ENCODE measurements at places on chromosomes 12 and 14.

DNA sequence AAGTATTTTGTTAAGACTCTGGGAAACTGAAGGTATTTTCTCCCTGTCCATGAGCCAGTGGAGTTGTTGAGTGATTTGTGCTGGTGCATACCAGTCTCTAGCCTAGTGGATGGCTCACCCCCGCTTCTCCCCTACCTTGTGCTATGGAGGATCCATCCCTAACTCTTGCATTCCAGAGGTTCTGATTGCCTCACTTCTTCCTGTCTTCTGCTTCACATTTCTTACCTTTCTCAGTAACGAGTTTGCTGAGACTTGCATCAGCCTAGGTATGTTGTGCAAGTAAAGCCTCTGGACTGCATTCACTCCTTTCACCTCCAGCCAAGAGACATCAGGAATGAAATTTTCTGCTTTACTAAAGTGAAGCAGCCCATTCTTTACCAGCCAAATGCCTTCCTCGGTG is 391.6 kb downstream of the ZFP36L1 start:
- DNase-seq: no peak

- no peak for DNase-seq
These were observed 477.9 kb downstream of the MED13L start for GRCh38 chr12:115799610-115800009.

DNA sequence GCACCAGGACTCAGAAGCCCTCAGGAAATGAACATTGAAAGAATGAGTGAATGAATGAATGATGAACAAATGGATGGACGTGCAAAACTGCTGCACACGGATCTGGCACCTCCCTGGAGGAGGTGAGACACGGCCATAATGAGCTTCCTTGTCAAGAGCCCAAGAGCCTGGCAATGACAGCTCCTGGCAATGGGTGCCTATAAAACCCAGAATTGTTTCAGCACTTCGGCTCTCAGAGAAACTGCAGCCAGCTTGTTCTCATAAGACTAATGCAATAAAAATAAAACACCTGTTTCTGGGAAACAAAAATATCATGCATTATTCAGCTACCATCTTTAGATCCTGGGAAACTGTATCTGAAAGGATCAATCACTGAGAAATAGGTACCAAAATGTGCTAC is 200.5 kb upstream of the SFSWAP start:
- DNase-seq: no peak

GRCh38 chr12:40238266-40238902 is 13.6 kb downstream of the LRRK2 start:
- DNase-seq: no peak

GRCh38 chr14:20278414-20278813 is 27.3 kb downstream of the TTC5 start:
- DNase-seq: no peak

DNA sequence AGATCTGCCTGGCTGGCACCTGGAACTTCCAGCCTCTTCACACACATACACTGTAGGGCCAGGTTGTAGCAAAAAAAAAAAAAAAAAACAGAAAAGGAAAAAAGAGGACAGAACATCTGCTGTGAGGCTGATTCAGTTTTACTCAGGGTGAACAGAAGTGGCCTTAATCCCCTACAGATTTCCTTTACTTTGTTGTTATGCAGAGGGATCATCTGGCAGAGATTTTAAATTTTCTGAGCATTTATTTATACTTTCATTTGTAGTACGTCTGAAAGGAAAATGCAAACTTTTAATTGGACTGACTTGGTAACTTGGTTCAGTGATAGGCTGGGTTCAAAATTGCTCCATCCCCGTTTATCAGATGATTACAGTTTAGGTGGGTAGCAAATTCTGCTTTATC is 50.8 kb upstream of the PRICKLE1 start:
- DNase-seq: no peak

DNA sequence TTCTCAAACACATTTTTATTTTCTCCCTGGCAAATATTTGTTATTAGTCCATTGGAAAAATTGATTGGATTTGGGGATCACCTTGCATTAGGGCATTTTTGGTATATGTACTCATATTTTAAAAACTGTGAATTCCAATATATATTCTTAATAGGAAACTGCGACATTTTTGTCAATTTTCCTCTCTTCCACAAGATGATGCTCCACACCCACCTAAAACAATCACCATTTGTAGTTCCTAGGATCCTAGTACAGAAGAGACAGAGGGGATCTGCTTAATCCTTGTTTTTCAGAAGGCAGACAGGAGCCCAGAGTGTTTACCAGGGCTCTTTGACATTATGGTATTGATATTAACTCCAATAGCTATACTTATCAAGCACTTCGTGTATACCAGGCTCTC is 22.8 kb upstream of the OASL start:
- DNase-seq: no peak

GRCh38 chr12:80679346-80680131 is 27.9 kb upstream of the MYF6 start:
- DNase-seq: no peak

GRCh38 chr12:75509621-75510020 is 1.8 kb downstream of the KRR1 start:
- DNase-seq: no peak

DNA sequence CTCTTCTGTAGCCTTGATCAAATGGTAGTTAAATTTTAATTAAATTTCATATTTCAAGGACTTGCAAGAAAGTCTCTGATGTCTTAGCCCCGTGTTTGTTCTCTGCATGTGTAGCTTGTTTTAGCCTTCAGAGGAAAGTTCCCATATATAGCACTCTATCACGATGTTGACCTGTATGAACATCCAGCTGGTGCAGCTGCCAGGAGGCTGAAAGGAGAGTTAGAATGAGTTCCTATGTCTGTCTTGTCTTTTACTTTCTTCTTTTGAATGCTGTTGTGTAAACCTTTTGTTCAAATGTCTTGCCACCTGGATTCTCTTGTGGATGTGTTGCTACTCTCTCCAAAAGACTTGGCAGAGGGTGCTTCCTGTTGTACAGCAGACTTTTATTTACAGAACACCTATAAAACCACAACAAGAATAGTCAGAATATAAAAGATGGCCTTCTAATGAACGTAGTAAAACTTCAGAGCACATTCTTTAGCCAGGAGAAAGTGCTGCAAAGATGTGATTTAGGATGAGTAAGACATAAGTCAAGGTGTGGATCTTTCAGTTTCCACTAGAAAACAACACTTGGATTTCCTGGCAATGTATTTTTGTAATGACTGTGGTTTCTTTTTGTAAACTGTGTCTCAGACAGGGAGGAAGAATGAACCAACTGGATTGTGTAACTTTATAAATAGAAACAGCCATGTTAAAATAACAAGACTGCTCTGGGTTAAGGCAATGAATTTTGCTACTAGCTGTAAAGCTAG is 17.2 kb downstream of the NAV3 start:
- DNase-seq: peak; percentile 97

- DNase-seq: no peak
These were observed 263.9 kb downstream of the KCNC2 start for GRCh38 chr12:74945771-74946198.

GRCh38 chr14:61116369-61116768 is 135.3 kb downstream of the SLC38A6 start:
- no peak for DNase-seq

- DNase-seq: no peak
These were observed 15.4 kb downstream of the RIMBP2 start for GRCh38 chr12:130700492-130701401.

- no peak for DNase-seq
These were observed 16.4 kb downstream of the ARID2 start for GRCh38 chr12:45745861-45746277.

DNA sequence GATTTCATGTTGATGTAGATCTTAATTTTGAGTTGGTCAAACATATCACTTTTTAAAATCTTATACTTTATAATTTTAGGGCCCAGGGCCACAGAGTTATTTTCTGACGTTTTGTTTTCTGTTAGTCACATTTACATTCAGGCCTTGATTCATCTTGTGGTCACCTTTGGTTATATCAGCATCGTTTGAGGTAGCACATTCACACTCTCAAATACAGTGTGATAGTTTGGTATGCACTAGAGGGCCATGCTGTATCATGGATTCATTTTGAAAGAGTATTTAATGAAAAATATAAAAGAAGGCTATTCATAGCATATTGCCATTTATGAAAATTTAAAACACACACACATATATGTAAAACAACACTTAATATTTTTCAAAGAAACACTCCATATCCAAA is 274.6 kb downstream of the RAD51B start:
- DNase-seq: peak; percentile 65

- DNase-seq: no peak
These were observed 22.0 kb downstream of the USP15 start for GRCh38 chr12:62282057-62282774.

DNA sequence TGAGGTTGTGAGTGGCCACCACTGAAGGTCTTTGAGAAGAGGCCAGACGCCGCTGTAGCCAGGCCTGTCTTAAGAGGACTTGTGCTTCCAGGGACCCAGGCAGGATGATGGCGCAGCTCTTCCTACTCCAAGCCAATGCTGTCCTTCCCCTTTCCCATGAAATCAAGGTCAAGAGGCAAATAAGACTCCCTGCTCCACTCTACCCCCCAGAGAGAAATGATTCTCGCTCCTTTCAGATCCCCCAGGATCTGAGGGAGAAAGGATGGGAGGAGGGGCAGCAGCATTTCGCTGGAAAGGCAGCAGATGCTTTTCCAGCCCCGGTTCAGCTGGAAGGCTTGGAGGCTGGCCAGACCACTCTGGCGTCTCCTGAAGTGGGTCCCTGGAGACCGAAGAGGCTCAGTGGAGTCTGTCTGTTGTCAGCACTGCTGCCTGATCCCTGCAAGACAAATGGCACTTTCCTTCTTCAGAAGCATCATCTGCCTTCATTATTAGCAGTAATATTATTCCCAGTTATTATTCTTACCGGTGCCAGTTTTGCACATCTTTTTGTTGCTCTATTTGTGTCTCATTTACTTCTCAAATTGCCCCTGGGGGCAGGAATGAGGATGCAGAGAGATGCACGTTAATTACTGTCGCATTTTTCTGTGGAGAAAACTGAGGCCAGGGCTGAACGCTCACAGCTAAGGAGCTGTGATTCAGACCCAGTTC is 51.4 kb downstream of the C14orf132 start:
- peak; percentile 68 for DNase-seq

GRCh38 chr12:95633049-95633731 is 81.9 kb upstream of the USP44 start:
- peak; percentile 89 for DNase-seq

- peak; percentile 93 for DNase-seq
These were observed 129.3 kb upstream of the HIF1A start for GRCh38 chr14:61565836-61566536.

GRCh38 chr12:9144730-9145106 is 29.0 kb upstream of the A2M start:
- DNase-seq: no peak

- DNase-seq: no peak
These were observed 53.9 kb downstream of the TSHR start for GRCh38 chr14:81009346-81009745.

DNA sequence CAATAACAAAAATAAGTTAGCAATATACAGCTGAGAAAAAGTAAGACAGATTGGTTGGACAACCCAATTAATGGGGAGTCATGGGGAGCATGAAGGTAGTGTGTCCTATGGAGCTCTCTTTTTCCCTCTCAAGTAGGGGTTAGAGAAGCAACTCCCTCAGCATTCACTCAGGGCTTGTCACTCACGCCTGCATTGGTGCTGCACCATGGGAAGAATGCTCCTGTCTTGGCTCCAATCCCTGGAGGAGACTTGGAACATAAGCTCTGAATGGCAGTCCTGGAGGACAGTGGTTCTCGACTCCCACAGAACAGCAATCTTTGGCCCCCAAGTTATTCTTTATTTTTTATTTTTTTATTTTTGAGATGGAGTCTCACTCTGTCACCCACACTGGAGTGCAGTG is 113.8 kb downstream of the DAAM1 start:
- DNase-seq: no peak

DNA sequence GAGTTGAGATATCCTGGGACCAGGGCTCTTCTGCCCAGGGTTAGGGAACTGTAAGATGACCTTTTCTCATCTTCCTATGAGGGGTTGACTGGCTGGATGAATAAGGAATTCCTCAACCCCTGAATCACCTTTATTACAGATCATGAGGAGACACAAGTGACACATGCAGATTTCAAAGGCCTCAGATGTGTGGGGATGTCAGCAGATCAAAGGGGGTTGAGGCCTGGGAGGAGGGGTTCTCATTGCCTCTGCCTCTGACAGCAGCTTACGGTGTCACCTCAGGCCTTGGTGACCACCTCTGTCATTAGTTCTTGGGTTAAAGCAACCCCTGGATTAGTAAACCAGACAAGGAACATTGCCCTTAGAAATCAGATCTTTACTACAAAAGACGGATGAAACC is 2.1 kb upstream of the KRT72 start:
- DNase-seq: no peak

DNA sequence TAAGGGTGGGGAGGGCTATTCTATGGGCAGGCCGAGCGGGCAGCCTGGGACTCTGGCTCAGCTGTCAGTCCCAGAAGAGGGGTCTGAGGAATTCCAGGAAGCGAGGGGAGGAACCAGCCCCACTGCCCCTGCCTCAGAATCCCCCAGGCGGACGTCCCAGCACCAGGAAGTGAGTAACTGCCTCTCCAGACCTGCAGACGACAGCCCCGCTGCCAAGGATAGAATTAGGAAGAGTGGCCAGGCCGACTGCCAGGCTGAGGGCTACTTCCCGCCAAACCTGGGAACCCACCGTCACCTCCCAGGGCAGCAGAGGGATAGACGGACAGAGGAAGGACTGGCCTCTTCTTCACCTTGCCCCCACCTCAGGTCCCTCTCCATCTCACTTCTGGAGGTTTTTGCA is 6.7 kb upstream of the BDKRB2 start:
- no peak for DNase-seq

DNA sequence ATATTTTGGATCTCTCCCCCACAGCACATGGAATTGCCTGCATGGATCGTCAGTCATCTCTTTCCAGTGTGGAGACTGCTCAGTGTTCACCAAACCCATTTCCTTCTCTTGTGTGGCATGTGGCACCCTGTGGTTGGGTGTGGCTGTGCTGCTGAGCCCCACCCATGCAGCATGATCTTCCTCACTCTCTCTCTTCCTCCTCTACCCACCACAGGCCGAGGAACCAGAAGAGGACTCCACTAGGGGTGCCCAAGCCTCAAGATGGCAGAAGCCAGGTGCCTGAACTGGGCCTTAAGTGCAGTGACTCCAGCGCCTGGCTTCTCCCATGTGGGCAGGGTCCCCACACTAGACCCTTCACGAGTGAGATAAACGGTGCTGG is 66.8 kb upstream of the GPR68 start:
- DNase-seq: no peak
